Stimulated activated CD4-positive, alpha-beta T cell treated with anti-CD3 and anti-CD28 coated beads, Interleukin-4, amount 100 ng/mL, for 24 hours (primary cell): ENCODE measurements at places on chromosomes 7 and 10.

DNA sequence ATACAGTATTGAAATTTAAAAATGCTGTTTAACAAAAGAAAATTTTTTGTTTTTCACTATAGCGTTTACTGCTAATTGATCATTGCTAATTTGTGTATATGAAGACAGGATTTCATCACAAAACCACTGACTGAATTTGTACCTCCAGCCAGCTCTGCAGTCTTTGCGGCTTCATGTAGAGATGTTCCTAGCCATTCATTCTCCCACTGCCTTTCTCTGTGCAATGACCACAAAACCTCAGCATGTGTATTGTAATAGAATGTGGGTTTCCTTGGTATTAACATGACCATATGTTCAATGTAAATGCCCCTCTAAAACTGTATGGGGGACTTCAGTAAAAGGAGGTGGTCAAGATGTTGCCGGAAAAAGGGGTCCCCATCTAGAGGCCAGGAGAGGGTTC is 81.1 kb upstream of the STEAP1B start:
- DNase-seq, result no peak

GRCh38 chr7:104931181-104931781 is 82.7 kb upstream of the KMT2E start:
- DNase-seq, result no peak

GRCh38 chr7:31432836-31433340 is 81.0 kb upstream of the ITPRID1 start:
- DNase-seq, result no peak

DNA sequence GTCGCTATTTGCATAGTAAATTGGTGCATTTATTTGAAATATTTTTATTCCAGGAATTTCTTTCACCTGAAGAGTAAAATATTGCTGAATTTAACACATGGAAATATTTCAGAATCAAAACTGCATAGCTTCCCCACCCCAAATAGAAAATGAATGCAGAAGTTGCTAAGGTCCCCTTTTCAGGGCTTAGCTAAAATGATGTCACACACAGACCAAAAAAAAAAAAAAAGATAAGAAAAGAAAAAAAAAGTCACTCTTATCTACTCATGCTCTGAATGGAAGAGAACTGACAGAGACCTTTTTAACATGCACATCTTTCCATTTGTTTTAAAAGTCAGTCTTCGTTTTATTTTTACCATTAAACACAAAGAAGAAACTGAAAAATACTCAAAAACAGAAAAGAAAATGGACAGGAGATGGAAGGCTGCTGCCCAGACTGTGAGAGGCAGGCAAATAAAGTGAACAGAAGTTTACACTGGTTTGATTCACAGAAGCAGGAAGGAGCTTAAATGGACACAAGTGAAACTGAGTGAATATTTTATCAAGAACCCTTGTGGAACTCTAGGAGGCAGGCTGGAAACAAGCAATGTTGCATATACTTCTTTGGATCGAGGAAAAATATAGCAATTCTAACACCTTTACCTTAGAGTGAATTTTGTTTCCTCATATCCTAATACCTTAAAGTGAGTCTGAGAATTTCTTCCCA is 32.0 kb downstream of the PSMC2 start:
- DNase-seq, result no peak

GRCh38 chr7:28705350-28705749 is 252.8 kb downstream of the TRIL start:
- no peak for DNase-seq

GRCh38 chr10:61547297-61547696 is 94.1 kb upstream of the TMEM26 start:
- DNase-seq, result no peak

DNA sequence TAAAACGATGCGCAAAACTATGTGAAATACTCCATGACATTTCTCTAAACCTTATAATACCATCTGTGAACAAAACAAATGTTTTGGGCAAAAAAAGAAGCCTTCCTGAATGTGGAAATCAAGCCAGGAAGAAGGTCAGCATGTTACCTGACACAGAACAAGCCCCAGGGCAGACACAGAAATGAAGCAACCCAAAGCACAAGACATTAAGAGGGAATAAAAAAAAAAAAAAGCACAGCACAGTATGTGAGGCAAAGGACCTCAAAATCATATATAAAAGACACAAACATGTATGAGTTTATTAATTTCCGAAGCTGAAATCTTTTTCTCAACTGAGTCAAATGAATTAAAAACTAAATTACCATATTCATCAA is 161.8 kb downstream of the SKIDA1 start:
- DNase-seq, result no peak

DNA sequence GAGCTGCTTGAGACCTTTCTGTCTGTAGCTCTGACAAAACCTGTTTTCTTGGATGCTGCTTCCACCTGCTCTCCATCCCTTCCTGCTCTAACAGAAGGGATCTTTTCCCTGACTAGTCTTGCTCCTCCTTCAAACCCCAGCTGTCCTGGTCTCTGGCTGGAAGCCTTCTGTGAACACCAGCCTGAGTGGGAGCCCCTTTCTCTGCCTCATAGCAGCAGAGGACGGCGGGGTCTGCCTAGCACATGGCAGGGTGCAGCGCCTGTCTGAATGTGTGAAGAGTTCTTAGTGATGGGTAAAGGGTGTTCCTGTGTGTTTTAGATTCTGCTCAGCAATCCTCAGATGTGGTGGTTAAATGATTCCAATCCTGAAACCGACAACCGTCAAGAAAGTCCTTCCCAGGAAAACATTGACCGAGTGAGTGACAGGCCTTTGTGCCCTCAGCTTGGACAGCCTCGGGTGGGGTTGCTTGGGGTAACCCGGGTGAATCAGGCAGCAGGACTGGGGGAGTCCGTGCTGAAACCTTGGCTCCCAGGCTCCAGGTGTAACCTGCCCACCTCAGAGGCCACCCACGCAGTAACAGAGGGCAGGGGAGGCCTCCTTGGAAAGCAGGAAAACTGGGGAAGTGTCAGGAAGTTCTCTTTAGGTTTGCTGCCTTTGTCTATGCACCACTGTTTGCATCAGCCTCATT is 34.1 kb downstream of the NUB1 start:
- no peak for DNase-seq

GRCh38 chr7:141442781-141443180 is 108.4 kb upstream of the AGK start:
- no peak for DNase-seq

GRCh38 chr7:22194658-22195273 is 162.2 kb downstream of the RAPGEF5 start:
- DNase-seq, result no peak

- DNase-seq, result no peak
Observed at GRCh38 chr10:86773498-86773897, 17.1 kb downstream of the BMPR1A start.
